ENCODE measurements at places on chromosomes 2 and 18. TPM values are rescaled to one million over a fixed set of nuclear protein-coding genes. Genes with fewer than 3 reads are reported as not detected.

The FZD7 gene
- 0.41 TPM for total RNA-seq

The INPP5D gene
- 31.2 TPM for total RNA-seq

The ZCCHC2 gene
- total RNA-seq: 39.5 TPM

The DPYSL5 gene
- total RNA-seq: not detected

The TXNDC2 gene
- total RNA-seq: not detected

DNA sequence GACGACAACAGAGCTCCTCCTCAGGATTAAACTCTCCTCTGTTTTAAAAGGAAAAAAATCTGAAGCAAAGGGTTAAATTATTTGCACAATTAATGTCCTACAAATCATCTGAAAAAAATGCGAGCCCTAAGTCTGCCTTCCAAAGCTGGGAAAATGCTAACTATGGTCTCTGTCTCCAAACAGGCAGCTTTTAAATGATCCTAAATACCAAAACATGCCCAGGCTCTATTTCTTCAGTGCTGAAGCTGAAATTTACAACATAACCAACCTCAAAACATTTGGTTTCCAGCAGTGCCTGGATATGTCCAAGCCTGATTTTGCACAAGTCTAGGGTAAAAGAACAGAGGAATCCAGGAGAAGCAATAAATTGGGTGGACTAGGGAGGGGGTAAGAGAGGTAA lies 57.2 kb downstream of the LBH start:
- no peak for DNase-seq

GRCh38 chr2:134021830-134022524 lies 231.9 kb upstream of the MGAT5 start:
- no peak for DNase-seq

- DNase-seq: no peak
Observed at GRCh38 chr2:241308267-241308666, 7.2 kb downstream of the HDLBP start.

DNA sequence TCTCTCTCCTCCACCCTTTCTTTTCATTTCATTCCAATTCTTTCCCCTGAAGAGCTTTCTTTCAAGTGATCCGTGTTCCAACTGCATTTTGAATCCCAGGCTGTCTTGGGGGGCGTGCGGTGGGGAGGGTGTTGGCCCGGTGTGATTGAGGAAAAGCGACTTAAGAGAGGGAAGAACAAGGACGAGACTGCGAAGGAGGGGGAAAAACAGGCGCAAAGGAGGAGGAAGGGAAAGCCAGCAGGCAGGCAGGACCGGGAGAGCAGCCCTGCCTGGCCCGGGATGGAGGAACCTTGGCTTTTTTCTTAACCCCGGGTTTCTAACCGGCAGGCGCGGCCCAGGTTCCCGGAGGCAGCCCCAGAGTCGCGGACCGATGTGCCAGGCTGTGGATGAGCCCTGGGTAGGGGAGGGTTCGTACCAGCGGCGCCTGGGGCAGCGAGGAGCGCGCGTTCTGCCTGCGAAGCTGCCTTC lies 1.3 kb downstream of the ADCYAP1 start:
- DNase-seq: no peak

DNA sequence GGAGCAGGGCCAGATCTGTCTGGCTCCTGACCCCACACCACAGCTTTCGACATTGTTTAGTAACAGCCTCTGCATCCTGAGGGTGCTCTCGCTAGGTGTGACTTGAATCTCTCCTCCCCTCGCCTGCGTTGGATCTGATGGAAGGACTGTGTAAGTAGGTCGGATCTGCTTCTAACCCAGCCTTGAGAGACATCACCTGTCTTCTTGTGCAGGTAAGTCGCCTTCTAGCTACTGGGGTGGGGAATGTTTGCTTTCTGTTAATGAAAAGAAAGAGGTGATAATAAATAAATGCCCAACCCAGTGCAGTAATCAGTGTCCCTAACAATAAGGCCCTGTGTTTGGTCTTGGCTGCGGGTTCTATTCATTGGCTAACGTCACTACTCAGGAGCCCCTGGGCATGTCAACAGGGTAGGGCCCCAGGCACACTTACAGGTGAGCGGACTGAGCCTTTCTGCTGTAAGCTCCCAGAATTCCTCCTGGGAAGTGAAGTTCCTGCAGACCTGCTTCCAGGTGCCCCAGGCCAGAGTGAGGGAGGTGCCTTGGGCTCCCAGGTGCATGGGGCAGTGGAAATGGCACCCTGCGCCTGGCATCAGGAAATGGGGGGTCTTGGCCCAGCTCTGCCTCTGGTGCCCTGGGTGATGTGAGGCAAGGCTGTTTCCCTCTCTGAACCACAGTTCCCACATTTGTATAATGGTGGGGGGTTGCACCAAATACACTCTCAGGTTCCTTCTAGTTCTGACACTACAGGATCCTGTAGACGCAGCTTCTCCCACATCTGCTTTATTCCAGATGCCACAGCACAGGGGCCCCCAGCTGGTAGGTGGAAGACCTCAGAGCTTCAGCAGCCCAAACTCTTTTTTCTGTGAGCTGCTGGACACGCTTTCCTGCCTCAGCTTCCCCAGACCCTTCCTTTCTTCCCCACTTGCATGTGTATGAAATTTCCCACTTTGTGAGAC lies 11.2 kb upstream of the FOSL2 start:
- DNase-seq: no peak

DNA sequence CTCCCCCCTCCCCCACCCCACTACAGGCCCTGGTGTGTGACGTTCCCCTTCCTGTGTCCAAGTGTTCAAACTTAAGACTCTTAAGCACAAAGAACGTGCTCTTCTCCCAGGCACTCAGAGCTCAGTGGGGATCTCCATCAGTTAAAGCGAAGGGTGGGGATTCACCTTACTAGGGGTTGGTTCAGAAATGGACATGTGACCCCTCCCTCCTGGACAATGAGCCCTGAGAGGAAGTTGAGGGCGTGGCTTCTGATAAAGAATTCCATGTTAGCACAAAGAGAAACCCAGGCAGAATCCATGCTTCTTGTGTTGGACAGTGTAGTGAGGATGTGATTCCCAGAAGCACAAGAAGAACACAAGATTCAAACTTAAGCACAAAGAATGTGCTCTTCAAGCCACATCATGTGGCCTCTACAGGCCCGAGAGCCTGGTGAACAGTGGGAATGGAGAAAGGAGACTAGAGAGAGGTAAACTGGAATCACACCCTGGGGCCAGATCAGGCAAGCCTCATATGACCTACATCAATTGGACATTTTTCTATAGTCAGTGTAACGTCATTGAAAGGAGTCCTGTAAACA lies 78.1 kb upstream of the TTC39C start:
- DNase-seq: no peak

GRCh38 chr2:195057001-195057400 lies 600.0 kb upstream of the SLC39A10 start:
- DNase-seq: no peak

All from activated T-cell treated with anti-CD3 and anti-CD28 coated beads, Interleukin-2, amount 50 U/mL, for 4 hours (primary cell).